ENCODE measurements at places on chromosomes 6 and 20.

- DNase-seq = no peak
Observed at GRCh38 chr20:61887596-61888093, 178.0 kb downstream of the TAF4 start.

DNA sequence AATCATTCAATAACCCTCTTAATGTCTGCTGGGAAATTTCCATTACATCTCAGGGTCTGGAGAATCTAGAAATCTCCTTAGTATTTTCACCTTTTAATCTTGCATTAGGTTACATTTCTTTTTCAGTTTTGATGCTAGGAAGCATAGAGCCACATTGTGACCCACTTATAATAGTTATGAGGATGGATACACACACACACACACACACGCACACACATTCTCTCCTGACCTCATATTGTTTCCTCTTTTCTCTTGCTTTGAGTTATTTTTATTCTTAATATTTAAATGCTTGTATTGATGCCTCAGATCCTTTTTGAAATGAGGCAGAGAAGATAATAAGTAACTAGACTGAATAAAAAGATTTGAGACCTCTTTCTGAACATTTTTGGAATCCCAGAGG lies 128.4 kb downstream of the KLHL32 start:
- no peak for DNase-seq

GRCh38 chr20:373171-373890 lies 7.2 kb upstream of the TRIB3 start:
- DNase-seq = no peak

DNA sequence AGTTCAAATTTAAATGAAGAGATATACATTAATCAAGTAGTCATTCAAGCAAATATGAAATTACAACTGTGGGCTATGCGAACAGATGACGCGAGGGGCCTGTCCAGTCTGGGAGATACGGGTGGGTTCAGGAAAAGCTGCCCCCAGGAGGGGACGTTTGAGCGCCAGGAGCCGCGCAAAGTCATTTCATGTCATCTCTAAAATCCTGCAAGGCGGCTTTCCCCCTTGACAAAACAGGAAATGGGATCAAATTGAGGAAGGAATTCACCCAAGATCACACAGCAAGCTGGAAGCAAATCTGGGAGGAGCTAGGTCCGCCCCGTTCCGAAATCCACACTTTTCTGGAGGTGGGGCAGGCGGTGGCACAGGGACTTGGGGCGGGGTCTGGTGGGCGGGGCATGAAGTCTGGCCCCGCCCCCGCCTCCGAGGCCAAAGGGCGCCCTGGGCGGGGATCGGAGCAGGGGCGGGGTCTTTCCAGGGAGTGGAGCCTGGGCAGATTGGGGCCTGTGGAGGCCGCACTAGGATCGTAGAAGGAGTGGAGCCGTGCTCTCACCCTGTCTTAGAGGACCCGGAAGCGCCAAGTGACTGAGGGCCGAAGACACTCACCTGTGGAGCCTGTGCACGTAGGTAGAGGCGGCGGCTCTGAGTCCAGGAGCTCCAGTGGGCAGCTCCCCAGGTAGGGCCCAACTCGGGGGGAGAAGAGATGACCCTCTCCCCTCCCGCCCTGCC lies at the start of gene LPIN3:
TSS of gene LPIN3 (plus strand) at position 495 of the 729 bp plus-strand sequence. CDS start 4,983 bp downstream, outside the sequence.
- DNase-seq = peak; percentile 40

GRCh38 chr6:27864906-27865849 lies 47.0 kb downstream of the OR2B2 start:
- DNase-seq = peak; percentile 93

- no peak for DNase-seq
Observed at GRCh38 chr6:98044791-98045470, 761.9 kb upstream of the MMS22L start.

GRCh38 chr6:126198631-126199030 lies 141.3 kb upstream of the CENPW start:
- DNase-seq = no peak

GRCh38 chr6:143999406-143999805 lies 8.7 kb downstream of the PLAGL1 start:
- no peak for DNase-seq
